Esophagus muscularis mucosa (tissue), 4 donors: ENCODE measurements at places on chromosomes 16 and 17.

- no peak for DNase-seq
These were observed 262.7 kb downstream of the SNX29 start for GRCh38 chr16:12239226-12239625.

DNA sequence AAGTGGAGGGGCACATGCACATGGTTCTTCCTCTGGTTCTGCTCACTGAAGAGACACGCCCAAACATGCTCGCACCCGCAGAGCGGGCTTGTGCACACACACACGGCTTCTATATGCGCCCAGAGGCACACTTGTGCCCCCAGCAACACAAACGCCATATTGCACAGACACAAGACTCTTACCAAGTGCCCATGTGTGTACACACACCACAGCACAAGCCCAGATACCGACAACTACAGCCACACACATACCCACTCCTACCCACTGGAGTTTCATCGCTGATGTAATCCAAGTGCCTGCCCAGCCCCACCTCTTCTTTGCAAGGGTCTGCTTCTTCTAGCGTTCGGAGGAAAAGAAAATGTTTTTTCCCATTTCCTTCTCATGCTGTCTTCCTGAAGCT lies 6.5 kb upstream of the PRR29 start:
- DNase-seq, result no peak

DNA sequence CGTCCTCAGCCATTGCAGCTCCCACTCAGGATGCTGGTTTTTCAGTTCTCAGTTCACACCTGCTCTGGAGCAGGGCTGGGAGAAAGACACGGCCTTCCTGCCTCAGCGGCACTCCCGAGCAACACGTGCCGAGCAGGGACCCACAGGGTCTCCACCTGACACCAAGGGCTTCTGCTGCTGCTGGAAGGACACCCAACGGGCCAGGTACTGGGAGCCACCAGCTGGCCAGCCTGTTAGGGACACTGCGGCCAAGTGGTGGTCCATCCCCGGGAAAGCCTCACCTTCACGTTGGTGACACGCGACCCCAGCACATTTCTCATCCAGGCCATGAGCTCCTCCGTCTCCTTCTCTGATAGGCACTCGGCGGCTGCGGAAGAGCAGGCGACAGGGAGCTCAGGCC lies 8.1 kb downstream of the DNASE1 start:
- DNase-seq, result no peak

DNA sequence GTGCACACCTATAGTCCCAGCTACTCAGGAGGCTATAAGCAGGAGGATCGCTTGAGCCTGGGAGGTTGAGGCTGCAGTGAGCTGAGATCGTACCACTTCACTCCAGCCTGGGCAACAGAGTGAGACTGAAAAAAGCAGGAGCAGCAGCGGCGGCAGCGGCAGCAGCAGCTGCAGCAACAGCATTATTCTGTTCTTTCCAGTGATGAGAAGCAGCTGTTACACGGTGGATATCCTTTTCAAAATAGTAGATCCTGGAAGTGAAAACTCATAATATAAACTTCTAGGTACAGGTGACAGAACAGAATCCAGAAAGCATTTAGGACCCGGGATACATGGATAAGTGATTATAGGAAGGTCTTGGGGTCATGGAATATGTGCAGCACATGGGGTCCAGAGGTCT lies 17.8 kb upstream of the HNF1B start:
- DNase-seq, result no peak

DNA sequence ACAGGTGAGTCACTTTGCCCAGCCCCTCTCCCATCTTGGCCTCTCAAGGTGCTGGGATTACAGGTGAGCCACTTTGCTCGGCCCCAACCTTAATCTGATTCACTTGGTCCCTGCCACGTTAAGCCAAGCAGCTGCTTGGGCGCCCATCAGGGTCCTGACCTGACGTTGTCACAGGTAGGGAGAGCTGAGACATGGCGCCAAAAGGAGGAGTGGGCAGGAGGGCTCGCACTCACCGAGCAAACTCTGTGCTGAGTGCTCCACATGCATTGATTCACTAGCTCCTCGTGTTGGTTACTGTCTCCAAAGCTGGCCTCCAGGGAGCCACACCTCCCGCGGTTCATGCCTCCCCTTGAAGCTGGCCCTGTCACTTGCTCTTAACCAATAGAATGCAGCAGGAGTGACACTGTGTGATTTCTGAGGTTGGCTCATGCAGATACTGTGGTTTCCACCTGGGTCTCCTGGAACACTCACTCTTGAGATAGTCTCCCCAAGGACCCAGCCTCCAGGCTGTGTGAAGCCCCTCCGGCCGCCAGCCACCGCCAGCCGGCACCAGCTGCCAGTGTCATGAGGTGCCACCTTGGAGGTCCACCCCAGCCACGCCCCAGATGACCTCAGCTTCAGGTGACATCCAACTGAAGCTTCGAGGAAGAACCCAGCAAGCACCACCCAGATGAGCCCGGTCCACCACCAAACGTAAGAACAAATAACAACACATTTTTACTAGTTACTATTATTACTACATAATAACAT lies 223.0 kb downstream of the GSG1L start:
- DNase-seq, result no peak

GRCh38 chr17:14340857-14341754 lies 40.2 kb downstream of the HS3ST3B1 start:
- DNase-seq, result no peak

GRCh38 chr17:74340470-74341023 lies 14.5 kb downstream of the KIF19 start:
- no peak for DNase-seq

DNA sequence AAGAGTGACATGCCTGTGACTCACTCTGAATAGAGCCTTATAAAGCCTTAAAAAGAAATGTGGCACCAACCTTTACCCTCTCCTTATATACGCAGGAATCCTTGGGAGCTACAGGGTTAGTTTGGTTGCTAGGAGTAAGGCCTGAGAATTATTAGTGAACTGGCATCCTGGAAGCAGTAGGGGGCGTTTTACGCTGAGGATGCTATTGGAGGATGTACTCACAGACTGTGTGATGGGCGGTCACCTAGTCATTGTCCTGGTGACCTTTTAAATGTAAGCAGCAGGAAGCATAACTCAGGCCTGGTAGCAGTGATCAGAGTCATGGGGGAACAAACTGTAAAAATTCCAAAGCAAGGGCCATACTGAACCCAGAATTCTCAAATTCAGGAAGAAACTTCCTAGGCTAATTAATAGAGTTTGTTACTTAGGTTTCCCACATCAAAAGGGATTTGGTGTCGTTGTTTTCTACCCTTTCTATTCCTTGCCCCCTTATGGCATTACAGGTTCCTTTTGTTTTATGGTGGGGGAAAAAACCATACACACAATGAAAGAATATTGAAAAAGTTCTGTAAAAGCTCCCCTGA lies 153.8 kb downstream of the SNX11 start:
- no peak for DNase-seq

GRCh38 chr16:81466356-81466980 lies 21.9 kb downstream of the CMIP start:
- no peak for DNase-seq

- no peak for DNase-seq
These were observed 18.2 kb downstream of the MPP3 start for GRCh38 chr17:43814714-43815113.

- no peak for DNase-seq
These were observed 6.1 kb upstream of the SLC46A1 start for GRCh38 chr17:28412099-28412498.

- no peak for DNase-seq
These were observed 31.2 kb upstream of the CAPN15 start for GRCh38 chr16:496097-496886.

GRCh38 chr17:50033316-50033715 lies 22.6 kb upstream of the ITGA3 start:
- DNase-seq, result no peak

DNA sequence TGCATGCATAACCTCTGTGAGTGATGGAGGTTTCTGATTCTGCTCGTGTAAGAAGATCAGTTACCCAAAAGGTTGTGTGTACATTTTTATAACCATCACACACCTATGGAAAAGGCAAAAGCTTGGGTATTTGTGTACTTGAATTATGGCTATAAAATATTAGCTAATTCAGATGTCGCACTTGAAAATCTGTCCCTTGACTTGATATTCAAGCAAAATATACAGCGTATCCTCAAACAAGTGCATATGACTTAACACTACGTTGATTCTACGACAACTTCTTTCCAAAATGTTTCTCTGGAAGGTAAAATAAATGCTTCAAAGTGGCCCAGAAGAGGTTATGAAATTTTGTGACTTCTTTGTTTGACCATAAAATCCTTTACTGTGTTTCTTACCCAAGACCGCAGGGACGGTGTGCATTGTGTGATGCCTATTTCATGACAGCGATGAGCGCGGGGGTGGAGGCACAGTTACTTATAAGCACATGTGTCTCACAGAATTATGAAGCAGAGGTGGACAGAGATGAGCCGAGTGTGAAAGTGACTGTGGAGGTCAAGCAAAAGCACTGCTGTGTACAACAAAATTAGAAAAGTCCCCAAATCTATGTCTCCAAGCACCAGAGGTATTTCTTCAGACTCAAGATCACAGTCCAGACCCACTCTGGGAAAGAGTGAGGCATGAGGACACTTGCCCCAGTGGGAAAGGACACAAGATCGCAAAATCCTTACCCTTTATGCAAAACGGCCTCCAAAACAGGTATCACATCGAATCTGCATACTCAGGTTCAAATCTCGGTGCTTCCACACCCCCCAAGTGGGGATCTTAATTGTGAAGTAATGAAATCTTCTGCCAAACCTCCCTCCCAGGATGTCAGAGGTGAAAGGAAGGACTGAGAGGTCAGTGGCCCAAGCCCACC lies 4.1 kb upstream of the HOXB9 start:
- no peak for DNase-seq

DNA sequence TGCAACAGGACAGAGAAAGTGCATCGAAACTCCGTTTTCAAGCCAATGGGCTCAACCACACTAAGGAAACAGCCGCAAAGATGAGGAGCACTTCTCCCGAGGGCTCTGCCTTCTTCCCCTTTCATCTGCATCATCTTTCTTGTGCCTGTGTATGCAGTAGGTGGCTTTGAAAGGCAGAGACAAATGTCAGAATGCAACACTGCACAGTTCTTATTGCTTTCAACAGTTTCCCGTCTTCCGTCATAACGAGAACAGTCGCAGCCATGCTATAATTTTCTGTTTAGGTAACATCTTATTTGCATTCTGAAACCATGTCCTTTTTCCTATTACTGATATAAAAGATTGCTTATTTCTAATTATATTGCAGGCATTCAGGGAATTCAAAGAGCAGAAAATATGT lies 205.2 kb downstream of the SLC39A11 start:
- DNase-seq, result no peak

GRCh38 chr17:76881408-76881807 lies 13.2 kb downstream of the MGAT5B start:
- DNase-seq, result no peak

- DNase-seq, result no peak
These were observed 85.6 kb downstream of the KCNJ2 start for GRCh38 chr17:70254735-70255460.

GRCh38 chr17:49000943-49001342 lies 3.8 kb downstream of the IGF2BP1 start:
- DNase-seq, result no peak

GRCh38 chr16:89412811-89413210 lies 77.5 kb downstream of the ANKRD11 start:
- no peak for DNase-seq

DNA sequence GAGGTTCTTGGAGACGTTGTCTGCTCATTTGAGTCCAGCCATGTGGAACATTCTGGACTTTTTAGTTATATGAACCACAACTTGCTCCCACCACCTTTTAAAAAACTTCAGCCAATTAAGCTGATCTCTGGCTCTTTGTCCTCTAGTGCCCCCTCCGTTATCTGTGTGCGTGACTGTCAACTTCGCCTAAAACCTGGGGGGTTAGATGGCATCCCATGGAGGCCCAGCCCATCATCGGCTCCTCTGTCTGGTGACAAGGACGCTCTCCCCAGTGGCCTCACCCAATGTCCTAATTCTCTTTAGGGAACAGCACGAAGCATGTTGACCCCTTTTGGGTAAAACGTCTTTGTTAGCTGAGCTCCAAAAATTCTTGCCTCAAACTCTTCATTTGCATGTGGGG lies 341.0 kb upstream of the TNRC6C start:
- no peak for DNase-seq

GRCh38 chr17:973053-973452 lies 6.5 kb downstream of the NXN start:
- DNase-seq, result no peak

- no peak for DNase-seq
These were observed 25.3 kb downstream of the G6PC3 start for GRCh38 chr17:44095647-44096496.

- no peak for DNase-seq
These were observed 5.7 kb downstream of the GPR179 start for GRCh38 chr17:38338053-38338452.

GRCh38 chr16:3536851-3537250 lies 36.0 kb downstream of the CLUAP1 start:
- no peak for DNase-seq

DNA sequence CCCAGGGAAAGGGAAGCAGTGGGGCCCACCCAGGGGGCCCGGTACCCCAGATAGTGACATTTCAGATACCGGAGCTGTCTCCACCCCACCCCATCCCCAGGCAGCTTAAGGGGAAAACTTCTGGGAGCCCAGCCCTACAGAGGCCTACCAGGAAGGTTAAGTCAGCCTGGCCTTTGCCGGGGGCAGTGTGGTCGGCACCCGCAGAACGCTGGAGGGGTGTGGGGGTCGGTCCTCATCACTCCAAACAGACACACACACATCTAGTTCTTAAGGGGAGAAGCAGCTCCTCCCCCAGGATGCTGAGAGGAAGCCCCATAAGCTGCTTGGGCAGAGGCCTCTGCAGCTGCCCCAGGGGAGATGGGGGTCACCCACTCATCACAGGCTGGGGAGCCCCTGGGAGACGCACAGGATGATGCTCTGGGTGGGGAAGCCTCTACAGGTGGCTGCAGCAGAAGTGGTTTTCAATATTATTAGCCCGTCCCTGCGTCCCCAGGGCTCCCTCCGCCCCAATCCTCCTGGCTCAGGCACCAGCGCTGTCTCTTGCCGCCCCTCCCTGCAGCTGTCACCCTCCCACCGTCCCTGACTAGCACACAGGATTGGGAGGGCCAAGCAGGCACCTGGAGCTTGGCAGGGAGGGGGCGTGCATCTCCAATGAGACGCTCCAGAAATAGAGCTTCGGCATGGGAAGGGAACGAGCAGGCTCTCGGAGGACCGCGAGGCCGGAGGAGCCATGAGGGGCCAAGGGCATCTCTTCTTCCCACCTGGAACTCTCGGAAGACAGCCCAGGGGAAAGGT lies 1.4 kb upstream of the ABR start:
- DNase-seq, result no peak

DNA sequence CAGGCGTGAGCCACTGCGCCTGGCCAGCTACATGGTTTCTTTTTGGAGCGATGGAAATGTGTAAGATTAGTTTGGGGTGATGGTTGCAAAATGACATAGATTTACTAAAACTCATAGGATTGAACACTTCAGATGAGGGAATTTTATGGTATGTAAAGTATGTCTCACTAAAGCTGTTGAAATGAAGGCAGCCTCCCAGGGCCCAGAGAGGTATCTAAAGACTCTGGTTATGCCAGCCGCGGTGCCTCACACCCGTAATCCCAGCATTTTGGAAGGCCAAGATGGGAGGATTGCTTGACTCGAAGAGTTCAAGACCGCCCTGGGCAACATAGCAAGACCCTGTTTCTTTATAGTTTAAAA lies 254.9 kb downstream of the PARN start:
- DNase-seq, result no peak

- no peak for DNase-seq
These were observed 2.2 kb upstream of the ATP6V0A1 start for GRCh38 chr17:42456223-42457106.

GRCh38 chr17:31321966-31322365 lies 544 bp upstream of the EVI2A start:
- DNase-seq, result no peak
